Stimulated activated CD4-positive, alpha-beta T cell treated with anti-CD3 and anti-CD28 coated beads, Interleukin-15, amount 100 ng/mL, for 48 hours (primary cell): ENCODE measurements at places on chromosomes 12 and 14.

- DNase-seq: no peak
Measured at GRCh38 chr12:113432986-113433385, 10.8 kb downstream of the SDSL start.

DNA sequence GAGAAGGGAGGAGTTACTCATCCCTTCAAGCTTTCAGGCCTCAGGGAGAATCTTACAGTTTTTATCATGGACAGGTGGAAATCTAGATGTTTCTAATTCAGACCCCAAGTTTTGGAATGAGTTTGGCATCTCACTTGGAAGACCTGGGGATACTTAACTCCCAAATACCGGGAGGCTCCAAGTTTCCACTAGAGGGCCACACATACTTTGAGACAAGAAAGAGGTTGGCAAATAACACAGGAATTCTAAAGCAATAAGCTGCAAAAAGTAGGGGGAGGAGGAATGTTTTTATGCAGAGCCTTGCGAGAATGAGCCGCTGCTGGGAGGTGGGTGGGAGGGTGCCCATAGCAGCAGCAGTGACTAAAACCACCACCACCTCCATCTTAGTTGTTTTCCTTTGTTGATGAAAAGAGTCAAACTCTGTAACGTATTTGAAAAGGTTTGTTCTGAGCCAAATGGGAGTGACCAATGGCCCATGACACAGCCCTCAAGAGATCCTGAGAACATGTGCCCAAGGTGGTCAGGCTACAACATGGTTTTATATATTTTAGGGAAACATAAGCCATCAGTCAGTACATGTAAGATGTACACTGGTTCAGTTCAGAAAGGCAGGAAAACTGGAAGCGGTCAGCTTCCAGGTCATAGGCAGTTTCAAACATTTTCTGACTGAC is 34.2 kb upstream of the RNASE1 start:
- no peak for DNase-seq

GRCh38 chr14:78135450-78135891 is 34.7 kb upstream of the NRXN3 start:
- no peak for DNase-seq

DNA sequence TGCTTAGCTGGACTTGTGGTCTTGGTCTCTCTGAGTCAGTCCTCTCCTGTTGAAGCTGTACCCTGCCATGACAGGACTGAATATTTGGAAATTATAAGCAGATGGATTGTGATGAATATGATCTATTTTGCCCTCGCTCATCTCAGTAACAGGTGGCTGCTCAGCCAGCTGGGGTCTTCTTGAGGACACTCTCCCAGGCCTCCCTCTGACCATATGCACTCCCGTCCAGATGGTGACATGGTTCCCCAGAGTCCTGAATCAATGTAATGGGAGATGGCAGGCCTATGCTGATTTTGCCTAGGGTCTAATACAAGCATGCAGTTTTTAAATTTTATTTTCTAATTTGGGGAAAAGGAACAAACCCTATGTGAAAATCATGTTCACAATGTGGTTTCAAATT is 63.1 kb upstream of the TRHDE start:
- no peak for DNase-seq

GRCh38 chr12:84756961-84757360 is 155.6 kb downstream of the SLC6A15 start:
- DNase-seq: no peak

DNA sequence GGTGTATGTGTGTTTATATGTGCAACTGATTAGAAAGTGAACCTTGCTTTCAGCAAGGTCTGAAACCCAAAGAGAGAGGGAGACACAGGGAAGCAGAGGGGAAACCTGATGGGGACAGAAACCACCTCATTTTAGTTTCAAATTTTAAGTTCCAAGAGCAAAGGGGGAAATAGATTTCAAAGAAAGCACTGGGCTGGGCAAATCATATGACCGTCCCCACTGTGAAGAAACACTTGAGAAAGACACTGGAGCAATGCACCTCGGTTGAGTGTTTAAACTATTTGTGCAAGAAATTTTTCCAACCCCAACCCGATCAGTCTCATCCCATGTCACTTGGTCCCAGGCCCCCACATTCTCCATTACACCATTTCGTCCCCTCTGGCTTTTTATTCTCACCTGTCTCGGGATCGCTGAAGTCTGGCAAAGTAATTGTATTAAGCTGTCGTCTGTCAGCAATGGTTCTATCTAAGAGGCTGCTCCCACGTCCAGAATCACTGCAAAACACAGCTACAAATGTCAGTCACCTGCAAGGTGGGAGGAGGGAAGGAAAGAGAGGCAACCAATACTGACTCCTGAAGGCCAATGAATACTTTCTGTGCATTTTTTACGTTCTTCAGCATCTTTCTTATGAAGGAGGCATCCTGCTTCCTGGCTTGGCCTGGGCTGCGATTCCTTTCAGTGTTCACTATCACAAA is 205.7 kb downstream of the TTC7B start:
- DNase-seq: no peak

- DNase-seq: no peak
Measured at GRCh38 chr12:26264215-26264838, 69.0 kb downstream of the SSPN start.
